Large intestine (tissue), 12 donors: ENCODE measurements at places on chromosomes 7 and 10. TPM values are rescaled to one million over a fixed set of nuclear protein-coding genes. Genes with fewer than 3 reads are reported as not detected.

DNA sequence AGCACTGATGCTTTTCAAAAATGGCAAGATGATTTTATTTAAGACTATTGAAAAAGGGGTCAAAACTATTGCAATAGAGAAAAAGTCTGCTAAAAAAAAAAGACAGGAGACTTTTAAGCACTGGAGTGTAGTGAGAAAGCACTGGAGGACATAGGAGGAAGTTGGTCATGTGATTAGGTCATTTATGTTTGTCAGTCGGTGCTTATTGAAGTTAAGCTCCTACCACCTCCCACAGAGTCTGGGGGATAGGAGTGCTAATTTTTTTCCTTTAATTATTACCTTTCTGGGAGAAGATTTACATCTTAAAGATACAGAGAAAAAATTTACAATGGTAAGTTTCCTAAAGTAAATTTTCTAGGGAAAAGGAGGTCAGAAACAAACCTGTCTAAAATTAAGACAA lies 80.2 kb upstream of the TMEM229A start:
- DNase-seq = peak; percentile 19

GRCh38 chr7:155516466-155516865 lies 29.9 kb downstream of the CNPY1 start:
- DNase-seq = no peak

Gene HOXA11
- polyA plus RNA-seq = not detected

Gene COL17A1
- polyA plus RNA-seq = 8.8 TPM

Gene ADCY1
- polyA plus RNA-seq = 1.4 TPM

GRCh38 chr7:100965723-100966541 lies 3.4 kb upstream of the MUC12 start:
- DNase-seq = peak; percentile 88

DNA sequence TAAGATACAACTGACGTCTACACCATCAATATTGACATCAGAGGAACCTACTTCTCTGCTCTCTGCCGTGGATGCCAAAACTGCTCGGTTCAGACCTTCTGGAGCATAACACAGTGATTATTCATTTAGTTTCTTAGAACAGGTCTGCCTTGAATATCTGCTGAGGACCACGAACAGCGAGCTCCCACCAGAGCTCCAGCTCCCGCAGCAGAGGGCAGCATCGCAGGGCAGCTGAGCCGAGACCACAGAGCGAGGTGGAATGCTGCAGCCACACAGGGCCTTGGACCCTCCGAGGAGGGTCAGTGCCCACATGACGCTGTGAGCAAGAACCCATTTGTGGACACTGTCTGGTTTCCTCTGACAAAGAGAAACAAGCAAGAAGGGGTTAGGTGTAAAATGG lies 6.8 kb downstream of the VIPR2 start:
- DNase-seq = no peak

DNA sequence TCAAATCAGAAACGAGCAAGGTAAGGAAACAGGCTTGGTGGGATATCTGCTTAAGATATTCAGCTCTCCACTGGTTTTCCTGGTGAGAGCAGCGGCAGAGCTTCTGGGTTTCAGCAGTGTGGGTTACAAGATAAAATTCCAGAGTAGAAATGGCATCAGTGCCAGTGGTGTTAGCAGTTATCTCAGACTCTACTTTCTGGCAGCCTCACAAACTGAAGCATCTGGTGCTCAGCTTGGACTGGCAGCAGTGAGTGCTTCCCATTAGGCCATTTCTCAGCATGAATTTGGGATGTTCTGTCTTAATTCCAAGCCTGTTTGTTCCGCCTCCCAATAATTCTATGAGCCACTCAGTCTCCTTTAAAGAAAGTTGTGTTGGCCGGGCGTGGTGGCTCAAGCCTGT lies 6.9 kb upstream of the GSTO2 start:
- DNase-seq = no peak

DNA sequence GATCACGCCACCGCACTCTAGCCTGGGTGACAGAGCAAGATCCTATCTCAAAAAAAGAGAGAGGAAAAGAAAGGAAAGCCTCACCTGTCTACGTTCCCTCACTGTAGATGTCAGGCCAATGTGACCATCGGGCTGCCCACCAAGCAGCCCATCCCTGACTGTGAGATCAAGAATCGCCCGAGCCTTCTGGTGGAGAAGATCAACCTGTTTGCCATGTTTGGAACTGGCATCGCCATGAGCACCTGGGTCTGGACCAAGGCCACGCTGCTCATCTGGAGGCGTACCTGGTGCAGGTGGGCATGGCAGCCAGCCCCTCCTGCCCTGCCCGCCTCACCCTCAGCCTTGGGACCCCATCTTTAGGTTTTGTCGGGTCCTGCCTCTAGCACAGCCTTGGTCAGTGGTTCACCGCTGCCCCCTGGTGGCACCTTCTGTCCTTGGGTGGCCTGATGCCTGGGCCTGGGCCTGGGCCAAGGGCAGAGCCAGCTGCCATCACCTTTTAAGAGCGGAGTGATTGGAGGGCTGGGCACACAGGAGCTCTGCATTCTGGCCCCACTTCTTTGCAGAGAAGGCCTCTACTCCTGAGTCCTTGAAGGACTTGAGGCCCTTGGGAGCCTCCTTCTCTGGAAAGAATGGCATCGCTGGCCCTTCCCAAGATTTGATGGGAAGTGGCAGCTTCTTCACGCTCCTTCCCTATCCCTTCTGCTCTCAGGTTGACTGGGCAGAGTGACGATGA lies 14.4 kb upstream of the AHCYL2 start:
- DNase-seq = no peak

- DNase-seq = no peak
These were observed 19.5 kb upstream of the MICU1 start for GRCh38 chr10:72645263-72645858.

GRCh38 chr10:130361351-130362105 lies 225.3 kb downstream of the GLRX3 start:
- no peak for DNase-seq

GRCh38 chr10:32501906-32502305 lies 56.0 kb downstream of the CCDC7 start:
- DNase-seq = no peak

- peak; percentile 57 for DNase-seq
These were observed 39.4 kb downstream of the HK1 start for GRCh38 chr10:69317626-69318105.

Gene OR2A12
- 0.04 TPM for polyA plus RNA-seq

DNA sequence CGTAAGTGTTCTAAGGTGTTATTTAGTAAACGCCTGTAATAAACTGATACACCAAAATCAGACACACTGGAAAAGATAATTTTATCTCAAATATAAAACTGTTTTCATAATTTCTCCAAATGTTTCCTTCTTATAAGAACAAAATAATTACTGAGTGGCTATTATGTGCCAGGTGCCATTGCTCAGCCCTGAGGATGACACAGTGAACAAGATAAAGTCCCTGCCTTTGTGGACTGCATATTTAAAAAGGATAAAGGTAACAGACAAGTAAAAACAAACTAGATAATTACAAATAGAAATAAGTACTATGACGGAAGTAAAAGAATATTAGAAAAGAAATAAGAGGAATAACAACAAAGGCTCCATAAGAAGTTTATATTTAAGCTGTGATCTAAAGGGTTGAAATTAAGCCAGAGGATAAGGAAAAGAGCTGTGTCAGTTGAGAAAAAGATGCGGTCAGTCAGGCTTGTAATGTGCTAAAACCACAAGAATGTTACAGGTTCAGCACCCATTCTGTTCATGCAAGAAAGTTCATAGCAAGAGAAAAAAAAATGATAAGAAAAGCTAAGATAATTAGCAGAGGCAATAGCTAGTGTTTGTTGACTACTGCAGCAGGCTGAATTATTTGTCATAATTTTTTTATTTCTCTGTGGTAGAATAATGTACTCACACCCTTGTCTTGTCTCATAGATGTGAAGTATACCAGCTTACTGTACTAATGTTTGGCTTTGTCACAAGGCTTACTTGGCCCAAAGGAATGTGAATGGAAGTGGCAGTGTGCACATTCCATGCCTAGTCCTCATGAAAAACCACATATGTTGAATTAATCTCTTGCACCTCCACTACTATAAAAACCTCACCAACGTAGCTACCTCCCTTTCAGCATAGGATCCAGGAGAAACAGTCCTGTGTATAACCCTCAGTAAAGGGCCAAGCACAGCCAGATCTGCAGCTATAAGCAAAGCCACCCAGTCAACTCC lies 75.1 kb downstream of the CRPPA start:
- no peak for DNase-seq
